ENCODE measurements at places on chromosomes 6 and 20.

GRCh38 chr6:22613051-22613450 is 43.7 kb downstream of the HDGFL1 start:
- DNase-seq: no peak

DNA sequence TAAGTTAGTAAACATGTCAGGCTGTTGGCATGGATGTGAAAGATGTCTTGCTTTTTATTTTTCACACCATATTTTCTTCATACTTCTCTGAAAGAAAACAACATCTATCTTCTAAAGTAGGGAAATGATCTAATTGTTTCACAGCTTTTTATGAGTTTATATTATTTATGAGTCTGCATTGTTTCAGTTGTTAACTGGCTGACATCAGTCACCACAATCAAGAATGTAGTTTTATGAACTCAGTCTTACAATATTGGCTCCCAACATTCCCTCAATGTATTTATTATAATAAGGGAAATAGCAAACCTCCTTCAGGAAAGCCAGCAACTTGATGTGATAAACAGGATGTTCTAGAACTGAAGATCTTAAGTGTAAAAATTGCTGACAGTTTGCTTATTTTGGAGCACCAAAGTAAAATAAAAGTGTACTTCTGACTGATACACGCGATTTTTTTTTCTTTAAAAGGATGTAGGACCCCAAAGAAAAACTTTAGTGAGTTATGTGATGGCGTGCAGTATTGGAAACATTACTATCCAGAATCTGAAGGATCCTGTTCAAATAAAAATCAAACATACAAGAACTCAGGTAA is 106.0 kb downstream of the ADGRG6 start:
- no peak for DNase-seq

GRCh38 chr20:62196286-62196685 is 13.5 kb downstream of the MTG2 start:
- DNase-seq: no peak

DNA sequence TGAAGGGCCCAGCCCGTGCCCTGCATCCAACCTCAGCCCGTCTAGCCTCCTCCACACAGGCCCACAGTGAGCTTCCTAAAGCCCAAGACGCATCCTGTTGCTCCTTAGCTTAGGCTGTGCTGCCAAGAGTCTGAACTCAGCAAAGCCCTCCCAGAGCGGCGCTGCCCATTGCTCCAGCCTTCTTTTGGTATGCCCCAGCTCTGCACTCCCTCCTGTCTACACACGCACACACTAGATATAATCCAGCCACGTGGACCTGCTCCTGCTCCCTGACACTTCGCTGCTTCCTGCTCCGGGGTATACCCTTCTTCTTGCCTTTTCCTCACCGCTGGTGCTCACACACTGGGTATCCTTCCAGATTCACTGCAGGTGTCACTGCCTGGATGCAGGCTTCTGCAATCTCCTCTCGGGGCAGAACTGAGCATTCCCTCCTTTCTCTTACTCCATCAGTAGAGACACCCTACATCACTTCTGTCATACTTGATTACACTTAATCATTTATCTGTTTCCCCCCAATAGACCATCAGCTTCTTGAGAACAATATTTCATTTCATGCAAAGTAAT is 23.8 kb downstream of the GABRR2 start:
- DNase-seq: no peak

- DNase-seq: no peak
Measured at GRCh38 chr6:191487-192312, 100.6 kb upstream of the DUSP22 start.

GRCh38 chr6:156902782-156903181 is 125.6 kb downstream of the ARID1B start:
- DNase-seq: no peak

- no peak for DNase-seq
Measured at GRCh38 chr20:5065879-5066383, 53.8 kb downstream of the PCNA start.

GRCh38 chr6:12748815-12749521 is 32.4 kb downstream of the PHACTR1 start:
- no peak for DNase-seq

DNA sequence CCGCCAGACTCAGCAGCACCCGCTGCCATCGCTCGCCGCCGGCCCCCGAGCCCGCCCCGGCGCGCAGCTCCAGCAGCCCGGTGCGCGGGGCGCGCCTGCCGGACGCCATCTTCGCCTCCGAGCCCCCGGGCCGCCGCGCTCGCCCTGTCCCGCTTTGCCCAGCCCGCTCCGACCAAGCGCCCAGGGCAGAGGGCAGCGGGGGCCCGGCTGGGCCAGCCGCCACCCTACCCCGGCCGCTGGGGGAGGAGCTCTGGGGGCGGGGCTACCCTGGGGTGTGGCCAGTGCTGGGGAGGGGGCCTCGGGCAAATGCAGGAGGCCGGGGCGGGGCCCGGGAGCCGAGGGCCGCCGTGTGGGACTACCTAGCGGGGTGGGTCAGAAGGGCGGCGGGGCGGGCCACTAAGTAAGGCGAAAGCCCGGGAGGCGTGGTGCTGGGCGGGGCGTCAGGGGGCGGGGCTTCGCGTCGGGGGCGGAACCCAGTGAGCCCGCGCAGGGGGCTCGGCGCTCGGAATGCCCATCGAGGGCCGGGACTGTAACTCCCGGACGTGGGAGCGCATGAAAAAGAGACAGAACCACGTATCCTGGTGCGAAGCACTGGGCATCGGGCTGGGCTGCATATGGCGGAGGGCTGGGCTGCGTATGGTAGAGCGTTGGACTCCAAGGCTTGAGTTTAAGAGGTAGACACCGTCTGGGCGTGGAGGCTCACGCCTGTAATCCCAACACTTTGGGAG is at the start of gene SNTA1:
Gene SNTA1, minus strand, starts transcription at position 252 of the 728 bp plus-strand sequence. Its CDS starts 143 bp downstream, at position 109.
- peak; percentile 82 for DNase-seq

GRCh38 chr6:21199262-21199661 is 394.3 kb upstream of the SOX4 start:
- DNase-seq: no peak

- no peak for DNase-seq
Measured at GRCh38 chr6:84033523-84034451, at the start of gene MRAP2. Gene MRAP2 (plus strand): TSS chr6:84033772. CDS start chr6:84055319, 21,547 bp downstream.

DNA sequence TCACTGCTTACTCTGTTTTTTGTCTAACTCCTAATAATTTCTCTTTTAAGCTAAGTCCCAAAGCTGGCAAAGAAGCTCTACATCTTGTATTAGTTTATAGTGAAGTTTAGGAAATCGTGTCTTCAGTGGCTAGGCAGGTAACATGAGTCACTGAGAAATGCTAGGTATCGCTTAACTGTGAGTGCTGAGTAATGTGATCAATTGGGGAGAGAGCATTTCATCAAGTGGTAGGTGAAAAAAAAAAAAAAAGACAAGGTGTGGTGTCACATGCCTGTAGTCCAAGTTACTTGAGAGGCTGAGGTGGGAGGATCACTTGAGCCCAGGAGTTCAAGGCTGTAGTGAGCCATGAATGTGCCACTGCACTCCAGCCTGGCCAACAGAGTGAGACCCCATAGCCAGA is 125.3 kb downstream of the FAM83B start:
- no peak for DNase-seq

DNA sequence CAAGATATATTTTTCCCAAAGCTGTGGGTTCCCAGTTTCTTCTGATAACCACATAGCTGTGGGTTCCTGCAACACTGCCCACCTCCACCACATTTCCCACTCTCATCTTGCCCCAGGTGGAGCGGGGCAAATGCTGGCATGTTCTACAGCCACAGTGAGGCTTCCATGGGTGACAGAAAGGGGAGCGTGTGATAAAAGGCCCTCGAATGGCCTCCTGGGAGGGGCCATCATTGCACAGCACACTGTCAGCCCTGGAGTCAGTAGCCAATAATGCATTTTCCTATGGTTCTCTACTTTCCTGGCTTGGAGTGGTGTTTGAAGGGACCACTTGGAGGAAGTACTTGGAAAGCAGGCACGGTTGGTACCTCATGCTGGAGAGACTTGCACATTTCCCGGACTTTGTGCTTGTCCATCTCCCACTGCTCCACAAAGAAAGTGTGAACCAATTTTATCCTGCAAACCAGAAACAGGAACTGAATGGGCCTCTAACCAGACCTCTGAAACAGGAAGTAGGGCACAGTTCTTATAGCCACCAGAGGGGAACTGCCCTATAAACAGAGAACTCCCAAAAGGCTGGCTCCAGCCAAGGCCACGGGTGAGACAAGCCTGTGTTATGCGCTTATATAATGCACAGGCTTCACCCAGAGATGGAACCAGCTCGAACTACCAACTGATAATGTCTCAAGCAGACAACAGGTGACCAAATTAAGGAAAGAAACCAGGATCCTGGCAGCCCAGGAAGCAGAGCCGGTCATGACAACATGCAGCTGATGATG is 8.6 kb downstream of the MAP3K5 start:
- DNase-seq: no peak

DNA sequence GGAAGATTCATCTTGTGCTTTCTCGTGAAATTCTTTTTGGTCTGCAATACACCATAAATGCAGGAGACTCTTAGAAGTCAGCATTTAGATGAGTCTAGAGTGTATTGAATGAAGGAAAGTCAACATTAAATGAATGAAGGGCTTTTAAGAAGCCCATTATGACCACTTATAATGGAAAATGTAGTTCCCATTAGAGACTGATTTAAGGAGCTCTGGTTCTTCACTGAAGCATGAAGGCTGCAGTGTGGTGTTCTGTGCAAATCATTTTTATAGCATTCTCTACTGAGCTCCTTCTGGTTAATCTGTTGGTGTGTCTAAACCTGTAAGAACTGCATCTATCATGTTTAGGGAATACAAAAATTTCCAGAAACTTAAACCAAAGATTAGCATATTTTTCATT is 19.7 kb downstream of the NCOA7 start:
- no peak for DNase-seq

DNA sequence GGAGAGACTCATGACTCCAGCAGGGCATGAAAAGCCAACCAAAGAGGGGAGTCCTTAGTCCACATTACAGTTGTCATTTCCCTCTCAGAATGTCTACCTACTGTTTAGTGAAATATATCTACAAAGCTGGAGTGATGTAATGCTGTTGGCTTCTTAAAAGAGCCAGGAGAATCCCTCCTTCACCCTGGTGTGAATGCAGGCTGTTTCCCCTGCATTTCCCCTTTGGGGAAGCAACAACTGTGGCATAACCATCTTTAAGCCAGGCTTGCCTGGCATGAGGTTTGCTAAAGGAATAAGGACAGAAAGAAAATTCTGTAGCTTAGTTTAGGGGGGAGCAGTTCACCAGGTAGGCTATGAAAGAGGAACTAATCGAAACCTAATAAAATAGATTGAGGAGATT is 129.5 kb downstream of the CRYBG1 start:
- no peak for DNase-seq

GRCh38 chr20:37796121-37796520 is 102.3 kb downstream of the CTNNBL1 start:
- no peak for DNase-seq

- no peak for DNase-seq
Measured at GRCh38 chr6:13026557-13026956, 301.8 kb downstream of the TBC1D7 start.

DNA sequence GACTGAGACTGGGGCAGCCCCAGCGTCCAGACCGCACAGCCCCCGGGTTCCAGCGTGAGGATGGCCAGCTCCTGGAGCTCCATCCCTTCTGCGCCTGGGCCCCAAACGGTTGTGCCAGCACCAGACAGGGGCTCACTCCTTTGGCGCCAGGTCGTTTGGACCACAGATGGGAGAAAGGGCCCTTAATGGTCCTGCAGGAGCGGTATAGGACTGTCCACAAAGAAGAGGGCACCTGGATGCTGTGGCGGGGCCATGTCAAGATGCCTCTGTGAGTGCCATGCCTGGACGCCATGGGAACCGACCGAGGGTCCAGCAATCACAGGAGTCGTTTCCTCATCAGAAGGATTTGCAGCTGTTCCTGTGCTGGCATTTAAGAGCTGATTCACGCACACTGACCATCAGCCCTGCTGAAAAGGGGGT is 82.7 kb downstream of the DLL1 start:
- no peak for DNase-seq

GRCh38 chr6:75884822-75885221 is 135.8 kb downstream of the MYO6 start:
- no peak for DNase-seq

GRCh38 chr6:2403546-2403945 is 158.1 kb upstream of the GMDS start:
- no peak for DNase-seq

DNA sequence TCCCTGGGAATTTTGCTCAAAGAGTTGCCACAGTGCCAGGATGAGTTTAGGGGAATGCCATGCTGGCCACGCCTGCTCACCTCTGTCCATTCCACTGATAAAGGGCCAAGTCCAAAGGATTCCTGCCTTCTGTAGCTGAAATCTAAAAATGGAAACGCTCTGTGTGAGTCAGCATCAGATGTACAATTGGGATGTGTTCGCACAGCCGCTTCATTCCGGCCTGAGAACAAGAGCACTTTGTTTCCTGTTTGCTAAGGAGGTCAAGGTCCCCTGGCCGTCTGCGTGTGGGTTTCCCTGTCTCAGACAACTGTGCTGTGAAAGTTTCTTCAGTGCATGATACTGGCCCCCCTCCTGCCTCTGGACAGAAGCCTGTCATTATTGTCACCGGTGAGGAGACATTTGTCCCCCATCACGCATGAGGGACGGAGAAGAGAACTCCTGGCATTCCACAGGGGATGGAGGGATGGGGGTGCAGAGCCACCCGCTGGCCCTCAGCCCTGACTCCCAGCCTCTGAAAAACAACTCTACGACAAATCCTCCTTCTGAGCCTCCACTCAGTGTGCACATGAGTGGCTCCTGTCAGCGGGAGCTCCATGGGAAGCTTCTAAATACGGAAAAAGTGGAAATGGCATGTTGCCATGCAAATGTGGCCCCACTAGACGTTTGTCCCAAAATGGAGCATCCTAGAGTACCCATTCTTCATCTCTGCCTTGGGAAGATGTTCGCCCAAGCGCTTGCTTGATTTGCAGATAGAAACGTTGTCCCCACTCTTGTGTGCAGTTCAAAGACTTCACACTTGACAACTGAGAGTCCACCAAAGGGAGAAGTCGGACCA is 143.5 kb upstream of the AFDN start:
- no peak for DNase-seq

DNA sequence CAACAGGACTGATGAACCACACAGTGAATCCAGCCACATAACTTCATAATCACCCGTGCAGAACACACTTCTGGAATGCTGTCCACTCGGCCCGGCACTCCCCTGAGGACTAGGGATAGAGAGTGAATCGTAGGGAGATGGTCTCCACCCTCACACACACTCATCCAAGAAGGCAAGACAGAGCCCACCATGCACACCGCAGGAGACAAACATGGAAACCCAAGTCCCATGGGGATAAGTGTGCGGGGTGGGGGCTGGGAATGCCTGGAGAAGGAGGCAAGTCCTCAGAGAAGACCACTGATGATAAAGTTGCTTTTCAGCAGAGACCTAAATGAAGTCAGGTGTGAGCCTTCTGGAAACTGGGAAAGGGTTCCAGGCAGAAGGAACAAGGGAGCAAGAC is 399.2 kb upstream of the AGPAT4 start:
- DNase-seq: no peak

DNA sequence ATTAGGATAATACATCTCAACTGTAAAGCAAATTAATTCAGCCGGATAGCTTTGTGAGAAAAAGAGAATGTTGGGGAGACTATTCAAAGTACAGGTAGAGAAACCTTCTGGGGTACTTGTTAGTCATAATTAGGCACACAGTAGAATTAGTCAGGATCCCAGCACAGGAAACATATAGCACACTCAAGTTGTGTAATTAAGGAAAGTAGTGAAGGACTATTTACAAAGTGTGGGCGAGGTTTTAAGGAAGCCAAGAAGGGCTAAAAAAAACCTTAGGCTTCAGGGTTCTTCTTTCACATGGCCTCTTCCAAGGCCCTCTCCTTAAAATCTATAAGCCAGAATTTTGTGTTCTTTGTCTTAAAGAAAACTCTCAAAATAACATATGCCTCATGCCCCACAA is 126.7 kb downstream of the RTN4IP1 start:
- DNase-seq: no peak

Data from activated T-cell treated with anti-CD3 and anti-CD28 coated beads for 4 hours (primary cell).